ENCODE measurements at places on chromosomes 6 and 20. TPM values are rescaled to one million over a fixed set of nuclear protein-coding genes. Genes with fewer than 3 reads are reported as not detected.

The GNRH2 gene
- total RNA-seq, result 0.32 TPM

The LY6G6D gene
- not detected for total RNA-seq

The STK4 gene
- total RNA-seq, result 45.4 TPM

The MCCD1 gene
- not detected for total RNA-seq

The ANKEF1 gene
- total RNA-seq, result 15.8 TPM

GRCh38 chr6:8574311-8574710 is 139.0 kb upstream of the SLC35B3 start:
- no peak for DNase-seq

- DNase-seq, result peak; percentile 7
These were observed 172.1 kb downstream of the CDKAL1 start for GRCh38 chr6:20706238-20706938.

- no peak for DNase-seq
These were observed 24.6 kb downstream of the CEBPB start for GRCh38 chr20:50215101-50215690.

GRCh38 chr6:118528129-118528528 is 20.0 kb upstream of the PLN start:
- no peak for DNase-seq

GRCh38 chr6:123288649-123289048 is 292.6 kb downstream of the CLVS2 start:
- DNase-seq, result no peak

DNA sequence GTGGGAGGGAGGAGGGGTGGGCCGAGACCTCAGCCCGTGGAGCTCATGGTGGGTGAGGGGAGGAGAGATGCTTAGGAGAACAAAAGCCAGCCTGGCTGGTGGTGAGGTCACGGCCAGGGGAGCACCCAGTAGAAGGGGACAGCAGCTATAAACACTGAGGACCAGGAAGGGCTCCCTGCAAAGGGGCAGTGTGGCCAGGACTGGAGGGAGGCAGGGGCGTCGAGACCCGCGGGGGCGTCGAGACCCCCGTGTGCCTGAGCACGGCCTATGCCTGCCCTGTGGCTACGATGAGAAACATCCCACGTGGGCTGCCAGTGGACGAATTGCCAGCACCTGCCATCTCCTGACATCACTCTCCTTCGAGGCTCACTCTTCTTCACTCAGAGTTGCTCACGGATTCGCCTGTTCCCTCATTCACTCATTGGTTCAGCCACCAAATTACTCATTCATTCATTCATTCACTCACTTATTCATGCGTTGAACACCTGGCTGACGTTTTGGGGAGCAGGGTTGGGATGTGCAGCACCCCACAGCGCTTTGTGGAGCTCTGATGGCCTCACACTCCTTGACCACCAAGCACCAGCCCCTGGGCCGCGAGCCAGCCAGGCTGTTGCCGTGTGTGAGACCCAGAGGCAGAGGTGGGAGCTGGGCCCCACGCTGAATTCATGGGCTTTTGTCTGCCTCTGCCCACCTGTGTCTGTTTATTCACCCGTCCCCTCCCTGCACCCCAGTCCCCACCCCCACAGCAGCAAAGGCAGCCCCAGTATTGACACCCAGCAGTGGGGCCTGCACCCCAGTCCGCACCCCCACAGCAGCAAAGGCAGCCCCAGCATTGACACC is 61.2 kb upstream of the BHLHE23 start:
- no peak for DNase-seq

GRCh38 chr20:49969946-49970345 is 12.8 kb upstream of the SNAI1 start:
- no peak for DNase-seq

DNA sequence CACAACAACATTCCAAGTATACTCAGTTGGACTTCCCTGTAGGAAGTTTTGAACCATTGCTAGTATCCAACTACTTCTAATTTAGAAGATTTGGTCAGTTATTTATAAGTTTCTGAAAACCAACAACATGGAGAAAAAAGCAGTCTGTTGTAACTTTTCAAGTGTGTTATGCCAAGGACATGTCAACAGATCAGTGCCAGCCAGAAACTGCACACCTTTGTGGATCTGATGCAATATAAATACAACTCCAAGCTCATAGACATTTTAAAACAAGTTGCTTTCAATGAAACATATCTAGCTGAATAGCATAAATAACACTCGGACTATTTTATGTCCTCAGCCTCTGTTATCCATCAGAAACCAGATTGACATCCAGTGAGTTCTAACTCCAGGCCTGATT is 58.3 kb upstream of the CARMIL1 start:
- no peak for DNase-seq

DNA sequence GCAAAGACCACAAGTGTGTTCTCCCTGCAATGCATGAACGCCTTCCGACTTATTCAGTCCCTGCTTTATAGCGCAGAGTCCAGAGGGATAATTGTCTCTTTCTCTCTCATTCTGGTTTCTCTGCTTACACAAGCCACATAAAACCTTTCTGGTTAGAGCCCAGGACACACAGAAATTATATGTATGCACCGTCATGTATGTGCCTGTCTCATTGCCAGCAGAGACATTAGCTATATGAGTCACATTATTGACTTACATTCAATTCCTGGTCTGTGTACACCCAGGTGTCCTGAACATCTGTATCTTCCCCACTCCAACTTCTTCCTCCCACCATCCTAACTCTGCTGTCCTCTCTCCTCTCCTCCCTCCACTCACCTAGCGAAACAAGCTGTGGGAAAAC is 44.0 kb downstream of the LRFN2 start:
- no peak for DNase-seq

- DNase-seq, result no peak
These were observed 5.5 kb downstream of the TGM2 start for GRCh38 chr20:38159566-38159956.

DNA sequence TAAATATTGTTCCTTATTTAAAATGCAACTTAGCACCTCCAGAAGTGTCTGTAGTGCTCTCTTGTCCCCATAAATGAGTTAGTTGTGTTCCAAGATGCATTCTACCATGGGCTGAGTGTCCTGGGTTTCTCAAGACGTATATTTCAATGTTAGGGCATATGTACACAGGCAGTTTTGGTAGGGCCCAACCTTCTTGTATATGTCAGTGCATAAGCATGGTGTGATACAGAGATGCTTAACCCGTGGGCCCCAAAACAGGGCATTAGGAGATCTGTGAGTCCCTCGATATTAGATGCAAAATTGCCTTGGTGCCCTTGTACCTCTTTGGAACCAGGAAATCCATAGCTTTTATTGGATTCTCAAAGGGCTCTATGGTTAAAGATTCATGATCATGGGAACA is 91.5 kb upstream of the HIVEP1 start:
- no peak for DNase-seq

DNA sequence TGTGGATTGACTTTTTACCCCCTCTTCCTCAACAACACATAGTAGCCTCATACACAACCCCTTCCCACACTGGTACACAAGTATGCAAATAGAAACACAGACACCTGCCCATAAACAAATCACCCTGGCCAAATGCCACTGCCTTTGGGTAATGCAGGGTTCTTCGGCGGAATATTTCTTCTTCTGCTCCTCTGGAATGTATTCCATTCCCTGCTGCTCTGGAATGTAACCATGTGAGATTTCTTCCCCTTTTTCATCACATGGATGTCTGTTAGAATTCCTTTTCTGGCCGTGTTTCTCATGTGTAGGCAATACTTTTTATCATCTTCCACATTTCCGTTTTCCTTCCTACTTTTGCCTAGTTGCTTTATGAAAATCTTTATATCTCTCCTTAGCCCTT is 76.1 kb upstream of the TPD52L1 start:
- DNase-seq, result no peak

Data from HCT116 (cell line).